Endodermal cell (in vitro differentiated cells): ENCODE measurements at places on chromosomes 5 and 9. TPM values are rescaled to one million over a fixed set of nuclear protein-coding genes. Genes with fewer than 3 reads are reported as not detected.
A peak's percentile ranks its signal among the peaks of the same experiment; 100 is the strongest.

DNA sequence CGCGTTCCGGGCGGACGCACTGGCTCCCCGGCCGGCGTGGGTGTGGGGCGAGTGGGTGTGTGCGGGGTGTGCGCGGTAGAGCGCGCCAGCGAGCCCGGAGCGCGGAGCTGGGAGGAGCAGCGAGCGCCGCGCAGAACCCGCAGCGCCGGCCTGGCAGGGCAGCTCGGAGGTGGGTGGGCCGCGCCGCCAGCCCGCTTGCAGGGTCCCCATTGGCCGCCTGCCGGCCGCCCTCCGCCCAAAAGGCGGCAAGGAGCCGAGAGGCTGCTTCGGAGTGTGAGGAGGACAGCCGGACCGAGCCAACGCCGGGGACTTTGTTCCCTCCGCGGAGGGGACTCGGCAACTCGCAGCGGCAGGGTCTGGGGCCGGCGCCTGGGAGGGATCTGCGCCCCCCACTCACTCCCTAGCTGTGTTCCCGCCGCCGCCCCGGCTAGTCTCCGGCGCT, at the start of gene DAPK1:
Gene DAPK1, plus strand, starts transcription at position 264 of the 442 bp plus-strand sequence. CDS start 1,211 bp downstream, outside the sequence.
- H3K27me3 ChIP-seq = no peaks in the 10 kb centered on the region
- peak within 1 kb of the TSS; percentile 90 for H3K4me3 ChIP-seq
- H3K4me1 ChIP-seq = no peaks in the 10 kb centered on the region
- DNase-seq = peak; percentile 94
- peak within 1 kb of the TSS; percentile 92 for H3K27ac ChIP-seq
- H3K36me3 ChIP-seq = peaks cover 16% of the 10 kb centered on the region

DNA sequence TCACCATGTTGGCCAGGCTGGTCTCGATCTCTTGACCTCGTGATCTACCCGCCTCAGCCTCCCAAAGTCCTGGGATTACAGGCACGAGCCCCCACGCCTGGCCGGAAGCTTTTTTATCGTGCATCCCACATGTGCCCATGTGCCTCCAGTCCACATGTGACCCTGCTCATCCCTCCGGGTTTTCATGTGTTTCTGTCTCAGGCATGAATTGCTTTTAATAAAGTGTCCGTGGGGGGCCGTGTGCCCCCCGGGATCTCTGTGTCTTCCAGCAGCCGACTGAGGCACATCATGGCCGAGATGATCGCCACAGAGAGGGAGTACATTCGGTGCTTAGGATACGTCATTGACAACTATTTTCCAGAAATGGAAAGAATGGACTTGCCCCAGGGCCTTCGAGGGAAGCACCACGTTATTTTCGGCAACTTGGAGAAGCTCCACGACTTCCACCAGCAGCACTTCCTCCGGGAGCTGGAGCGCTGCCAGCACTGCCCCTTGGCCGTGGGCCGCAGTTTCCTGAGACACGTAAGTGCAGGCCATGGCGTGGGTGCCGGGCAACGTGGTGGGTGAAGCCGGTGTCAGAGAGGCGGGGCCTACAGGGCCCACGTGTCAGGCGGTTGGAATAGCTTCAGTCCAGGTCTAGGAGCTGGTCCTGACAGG, 22.1 kb upstream of the LRRC14B start:
- H3K4me3 ChIP-seq = no peak overlapping the region
- no peaks in the 10 kb centered on the region for H3K27me3 ChIP-seq
- H3K36me3 ChIP-seq = no peaks in the 10 kb centered on the region
- no peak for DNase-seq
- no peaks in the 10 kb centered on the region for H3K4me1 ChIP-seq

The HTR1A gene
- not detected in 3 replicates for total RNA-seq

The TEK gene
- 2.4 and 3.1 TPM in 2 replicates for total RNA-seq

DNA sequence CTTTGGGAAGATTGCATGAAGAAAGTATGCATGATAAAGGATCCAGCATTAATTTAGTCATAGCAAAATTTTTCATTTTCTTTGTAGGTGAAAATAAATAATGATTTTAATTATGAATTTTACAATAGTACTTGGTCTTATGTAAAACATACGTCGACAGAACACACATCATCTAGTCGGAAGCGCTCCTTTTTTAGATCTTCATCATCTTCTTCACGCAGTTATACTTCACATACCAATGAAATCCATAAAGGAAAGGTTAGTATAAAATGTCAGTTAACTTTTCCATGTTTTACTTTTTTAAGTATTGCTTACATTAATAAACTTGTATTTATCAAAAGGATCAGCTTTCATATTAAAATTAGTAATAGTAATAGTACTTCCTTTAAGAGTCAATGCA, 35.8 kb downstream of the C7 start:
- H3K27me3 ChIP-seq = no peaks in the 10 kb centered on the region
- H3K36me3 ChIP-seq = no peaks in the 10 kb centered on the region
- H3K27ac ChIP-seq = no peak overlapping the region
- no peak overlapping the region for H3K4me3 ChIP-seq
- no peaks in the 10 kb centered on the region for H3K4me1 ChIP-seq

GRCh38 chr9:73133022-73133651, 18.5 kb upstream of the ANXA1 start:
- DNase-seq = no peak
- no peaks in the 10 kb centered on the region for H3K27me3 ChIP-seq
- peak overlapping the region; percentile 78 for H3K27ac ChIP-seq
- H3K4me3 ChIP-seq = no peak overlapping the region
- no peaks in the 10 kb centered on the region for H3K4me1 ChIP-seq

- no peak overlapping the region for H3K27ac ChIP-seq
- no peak overlapping the region for H3K4me3 ChIP-seq
- no peaks in the 10 kb centered on the region for H3K4me1 ChIP-seq
- no peaks in the 10 kb centered on the region for H3K27me3 ChIP-seq
These were observed 160.4 kb downstream of the ESM1 start for GRCh38 chr5:54825005-54825404.

DNA sequence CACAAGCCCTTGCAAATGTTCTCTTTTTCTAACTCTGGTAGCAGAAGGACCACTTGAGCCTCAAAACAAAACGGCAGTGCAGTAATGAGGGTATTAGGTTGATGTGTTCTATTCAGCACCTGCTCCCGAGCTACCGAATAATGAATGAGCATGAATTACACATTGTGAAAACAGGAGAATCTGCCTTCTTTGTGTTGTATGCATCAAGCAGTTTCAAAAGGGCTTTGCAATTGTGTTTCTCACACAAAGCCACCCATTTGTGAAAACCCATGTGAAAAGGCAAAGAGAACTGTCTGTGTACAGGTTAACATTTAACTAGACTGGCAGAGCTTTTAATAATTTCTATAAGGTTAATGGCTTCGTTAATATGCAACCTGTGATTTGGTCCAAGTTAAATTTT, 97.8 kb downstream of the STK32A start:
- no peaks in the 10 kb centered on the region for H3K36me3 ChIP-seq
- no peaks in the 10 kb centered on the region for H3K27me3 ChIP-seq
- no peaks in the 10 kb centered on the region for H3K4me1 ChIP-seq
- DNase-seq = no peak

- H3K4me1 ChIP-seq = no peaks in the 10 kb centered on the region
- no peak for DNase-seq
- no peak overlapping the region for H3K4me3 ChIP-seq
- H3K27ac ChIP-seq = no peak overlapping the region
- H3K36me3 ChIP-seq = no peaks in the 10 kb centered on the region
These were observed 91.7 kb upstream of the C6 start for GRCh38 chr5:41305056-41305455.

- H3K4me1 ChIP-seq = no peaks in the 10 kb centered on the region
- no peaks in the 10 kb centered on the region for H3K27me3 ChIP-seq
- H3K4me3 ChIP-seq = no peak overlapping the region
- no peaks in the 10 kb centered on the region for H3K36me3 ChIP-seq
- DNase-seq = no peak
- H3K27ac ChIP-seq = no peak overlapping the region
These were observed 409.5 kb downstream of the MAT2B start for GRCh38 chr5:163914910-163915309.

The SCGB3A1 gene
- total RNA-seq = 1.7 TPM in 1 of 3 replicates, not detected in the others

DNA sequence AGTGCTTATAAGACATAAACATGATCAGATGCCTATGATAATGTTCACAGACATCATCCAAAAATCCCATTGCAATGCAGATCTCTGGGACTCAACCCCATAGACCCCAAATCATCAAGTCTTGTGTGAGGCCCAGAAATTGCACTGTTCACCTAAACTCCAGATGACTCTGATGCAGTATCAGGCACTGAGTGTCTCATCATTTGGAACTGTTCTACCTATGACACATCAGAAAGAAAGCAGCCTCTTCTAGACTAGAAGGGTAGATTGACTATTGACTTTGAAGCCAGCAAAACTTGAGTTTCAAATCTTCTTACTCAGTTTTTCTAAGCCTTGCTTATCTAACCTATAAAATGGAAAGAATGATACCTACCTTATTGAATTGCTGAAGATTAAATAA, 58.7 kb upstream of the PAPPA start:
- no peaks in the 10 kb centered on the region for H3K27me3 ChIP-seq
- no peaks in the 10 kb centered on the region for H3K4me1 ChIP-seq
- no peak overlapping the region for H3K27ac ChIP-seq
- no peak for DNase-seq
- no peaks in the 10 kb centered on the region for H3K36me3 ChIP-seq

DNA sequence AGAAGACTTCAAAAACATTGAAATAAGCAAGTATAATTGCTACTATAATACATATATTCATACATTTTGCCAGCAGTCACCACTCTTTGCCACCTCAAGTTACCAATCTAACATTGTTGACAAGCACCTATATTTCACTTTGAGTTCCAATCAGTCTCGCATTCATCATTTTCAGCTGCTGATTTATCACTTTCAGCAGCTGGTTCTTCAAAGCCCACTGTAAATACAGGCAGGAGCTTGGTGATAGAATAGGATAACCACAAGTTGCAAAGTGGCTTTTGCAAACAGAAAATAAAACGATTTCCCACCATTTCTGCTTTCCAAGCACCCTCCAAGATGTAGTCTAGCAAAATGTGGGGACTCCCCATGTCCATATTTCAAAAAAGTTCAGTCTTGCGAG, 114.2 kb upstream of the ITGA1 start:
- no peak for DNase-seq
- no peaks in the 10 kb centered on the region for H3K4me1 ChIP-seq
- H3K36me3 ChIP-seq = no peaks in the 10 kb centered on the region
- no peaks in the 10 kb centered on the region for H3K27me3 ChIP-seq

DNA sequence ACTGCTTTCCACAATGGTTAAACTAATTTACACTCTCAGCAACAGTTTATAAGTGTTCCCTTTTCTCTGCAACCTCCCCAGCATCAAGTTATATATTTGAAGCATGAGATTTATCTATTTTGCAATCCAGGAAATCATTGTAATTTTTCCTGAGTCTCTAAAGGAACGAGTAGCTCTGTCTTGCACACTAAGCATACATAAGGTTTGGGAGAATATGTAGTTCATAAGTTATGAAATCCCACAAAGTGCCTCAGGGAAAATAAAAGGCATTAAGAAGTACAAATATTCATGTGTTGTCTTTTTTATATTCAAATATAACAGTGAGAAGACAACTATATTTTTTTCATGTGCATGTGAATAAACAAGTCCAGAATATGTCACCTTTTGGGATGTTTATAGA, 377.1 kb upstream of the RORB start:
- DNase-seq = no peak
- no peaks in the 10 kb centered on the region for H3K36me3 ChIP-seq
- no peaks in the 10 kb centered on the region for H3K4me1 ChIP-seq
- no peak overlapping the region for H3K27ac ChIP-seq
- H3K4me3 ChIP-seq = no peak overlapping the region
- H3K27me3 ChIP-seq = no peaks in the 10 kb centered on the region

DNA sequence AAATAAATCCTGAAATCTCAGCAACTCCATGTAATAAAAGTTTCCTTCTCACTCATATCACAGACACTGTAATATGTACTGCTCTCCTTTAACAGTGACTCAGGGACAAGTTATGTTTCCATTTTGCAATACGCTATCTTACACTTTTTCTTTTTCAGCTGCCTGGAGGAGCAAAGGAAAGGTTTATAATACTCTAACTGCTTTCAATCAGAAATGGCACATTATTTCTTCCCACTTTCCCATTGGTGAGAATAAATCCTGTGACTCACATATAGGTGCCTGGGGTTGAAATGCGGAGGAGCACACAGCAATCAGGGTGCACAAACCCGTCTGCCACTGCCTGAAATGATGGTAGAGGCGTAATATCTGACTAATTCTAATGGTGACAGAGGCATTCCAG, 186.6 kb downstream of the HINT1 start:
- DNase-seq = no peak
- no peaks in the 10 kb centered on the region for H3K27me3 ChIP-seq
- no peak overlapping the region for H3K4me3 ChIP-seq

GRCh38 chr5:76813982-76814562, 4.8 kb upstream of the F2RL1 start:
- no peaks in the 10 kb centered on the region for H3K36me3 ChIP-seq
- peaks cover 18% of the 10 kb centered on the region for H3K27me3 ChIP-seq
- no peak overlapping the region for H3K4me3 ChIP-seq
- H3K4me1 ChIP-seq = no peaks in the 10 kb centered on the region
- H3K27ac ChIP-seq = no peak overlapping the region

DNA sequence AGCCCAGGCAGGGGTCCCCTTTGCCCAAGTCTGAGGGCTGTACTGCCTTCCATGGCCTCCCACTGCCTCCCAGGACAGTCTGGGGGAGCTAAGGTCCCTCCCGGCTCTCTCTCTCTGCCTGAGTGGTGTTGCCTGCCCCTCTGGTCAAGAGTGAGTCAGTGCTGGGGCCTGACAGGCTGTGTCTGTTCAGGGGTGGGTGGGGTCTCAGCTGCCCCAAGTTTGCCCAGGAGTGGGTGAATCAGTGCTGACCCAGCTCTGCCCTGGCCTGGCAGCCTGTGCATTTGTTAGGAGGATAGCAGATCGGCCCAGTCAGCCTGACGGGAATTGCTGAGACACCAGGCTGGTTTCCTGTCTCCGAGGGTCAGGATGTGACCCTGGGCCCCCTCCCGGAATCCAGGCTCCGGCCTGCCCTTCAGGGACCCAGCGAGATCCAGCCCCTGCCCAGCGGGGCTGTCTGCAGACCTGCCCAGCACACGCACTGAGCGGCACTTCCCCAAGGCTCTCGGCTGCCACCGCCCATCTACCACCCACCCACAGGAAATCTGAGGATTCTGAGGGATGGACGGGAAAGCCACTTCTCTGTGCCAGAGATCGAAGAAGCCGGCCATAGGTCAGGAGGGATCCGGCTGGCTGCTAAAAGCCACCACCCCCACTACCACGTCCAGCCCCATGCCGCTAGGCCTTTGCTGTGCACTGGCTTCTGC, 15.9 kb downstream of the ENG start:
- no peak overlapping the region for H3K27ac ChIP-seq
- H3K4me1 ChIP-seq = no peaks in the 10 kb centered on the region
- no peak overlapping the region for H3K4me3 ChIP-seq
- no peaks in the 10 kb centered on the region for H3K36me3 ChIP-seq
